Umbilical cord (tissue), 2 donors: ENCODE measurements at places on chromosomes 7 and 10. TPM values are rescaled to one million over a fixed set of nuclear protein-coding genes. Genes with fewer than 3 reads are reported as not detected.
A peak's percentile ranks its signal among the peaks of the same experiment; 100 is the strongest.

The HTR7 gene
- 6.0 TPM for total RNA-seq

- no peak for DNase-seq
Measured at GRCh38 chr7:85021101-85021704, 165.7 kb downstream of the SEMA3D start.

DNA sequence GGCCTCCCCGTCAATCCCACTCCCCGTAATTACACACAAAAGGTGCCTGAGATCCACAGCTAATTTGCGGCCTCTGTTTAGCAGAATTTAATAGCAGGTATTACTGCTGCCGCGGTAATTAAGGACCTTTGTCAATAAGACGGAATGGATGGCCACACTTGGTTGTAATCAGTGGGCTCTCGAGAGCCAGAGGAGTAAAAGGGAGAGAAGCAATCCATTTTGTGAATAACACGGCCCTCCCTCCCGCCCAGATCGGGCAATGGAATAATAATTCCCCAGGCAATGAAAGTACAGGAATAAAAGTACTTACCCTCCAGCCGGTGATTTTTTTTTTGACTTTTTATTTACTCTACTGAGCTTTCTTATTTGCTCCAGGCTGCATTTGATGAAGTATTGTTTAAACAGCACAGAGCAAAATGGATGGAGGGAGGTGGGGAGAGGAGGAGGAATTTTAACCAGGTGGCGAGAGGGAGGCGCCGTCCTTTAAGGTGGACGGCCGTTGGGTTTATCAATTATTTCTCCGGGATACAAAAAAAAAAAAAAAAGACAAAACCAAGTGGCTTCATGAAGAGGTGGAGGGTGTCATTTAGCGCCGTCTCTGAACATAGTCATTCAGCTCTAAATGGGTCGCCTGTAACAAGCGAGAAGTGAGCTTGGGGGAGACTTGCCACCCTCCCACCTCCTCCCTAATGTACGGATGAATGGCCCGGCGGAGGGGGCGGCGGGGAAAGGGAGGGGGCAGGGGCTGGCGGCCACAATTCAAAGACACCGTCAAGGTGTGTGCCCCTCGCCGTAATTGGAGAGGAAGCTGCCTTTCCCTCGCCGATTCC lies 120.3 kb downstream of the BUB3 start:
- no peak for DNase-seq

GRCh38 chr10:75431180-75432111 lies at the start of gene LRMDA:
LRMDA (plus strand) TSS chr10:75431624.
- DNase-seq = peak; percentile 39

DNA sequence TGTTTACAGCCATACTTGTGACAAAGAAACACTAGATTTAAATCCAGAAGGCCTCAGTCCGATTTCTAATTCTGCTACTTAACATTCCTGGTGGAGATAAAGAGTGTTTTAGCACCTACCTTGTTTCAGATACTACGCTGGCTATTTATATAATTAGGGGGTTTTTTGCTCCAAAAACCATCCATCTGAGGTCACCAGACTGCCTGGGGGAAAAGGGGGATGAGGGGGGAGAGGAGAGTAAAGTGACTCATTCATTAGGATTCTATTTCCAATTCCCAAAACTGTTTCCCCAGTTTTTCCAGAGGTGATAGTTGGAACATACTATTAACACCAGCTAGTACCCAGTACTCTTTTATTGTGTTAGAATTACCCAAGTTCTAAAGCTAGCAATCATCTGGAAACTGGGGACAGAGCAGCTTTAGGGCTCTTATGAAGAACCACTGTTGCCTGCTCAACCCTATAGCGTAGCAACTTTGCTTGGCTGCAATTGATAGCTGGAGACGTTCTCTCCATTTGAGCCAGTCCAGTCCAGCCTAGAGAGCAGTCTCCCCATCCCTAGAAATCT lies 6.6 kb downstream of the GCC1 start:
- no peak for DNase-seq

DNA sequence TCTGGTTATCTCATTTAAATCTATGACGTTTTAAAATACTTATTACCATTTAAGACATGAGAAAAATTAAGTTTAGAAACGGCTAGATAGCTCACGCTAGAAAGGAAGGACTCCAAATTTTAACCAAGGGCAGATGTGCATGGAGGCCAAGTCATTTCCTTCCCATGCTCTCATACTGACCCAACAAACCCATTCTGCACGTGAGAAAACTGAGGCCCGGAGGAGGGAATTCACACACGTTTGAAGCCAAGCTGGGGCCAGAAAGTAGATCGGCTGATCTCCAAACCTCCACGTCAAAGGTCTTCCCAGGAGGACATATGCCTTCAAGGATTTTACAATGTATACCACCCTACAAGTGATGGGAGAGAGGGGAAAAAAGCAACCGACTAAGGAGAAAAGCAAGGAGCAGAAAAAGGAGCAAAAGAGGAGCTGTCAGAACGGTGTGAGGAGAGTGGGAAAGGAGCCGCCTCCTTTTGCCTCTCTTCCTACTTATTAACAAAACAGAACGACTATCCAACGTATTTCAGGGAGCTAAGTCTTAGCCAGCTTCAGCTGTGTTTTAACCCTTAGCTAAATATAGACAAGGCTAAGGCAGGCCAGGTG lies 645 bp upstream of the SIRT1 start:
- DNase-seq = no peak

The PIP4K2A gene
- total RNA-seq = 35.9 TPM

GRCh38 chr10:52568309-52568708 lies 204.3 kb downstream of the MBL2 start:
- DNase-seq = no peak

GRCh38 chr10:49207113-49207512 lies 18.9 kb upstream of the TMEM273 start:
- no peak for DNase-seq

DNA sequence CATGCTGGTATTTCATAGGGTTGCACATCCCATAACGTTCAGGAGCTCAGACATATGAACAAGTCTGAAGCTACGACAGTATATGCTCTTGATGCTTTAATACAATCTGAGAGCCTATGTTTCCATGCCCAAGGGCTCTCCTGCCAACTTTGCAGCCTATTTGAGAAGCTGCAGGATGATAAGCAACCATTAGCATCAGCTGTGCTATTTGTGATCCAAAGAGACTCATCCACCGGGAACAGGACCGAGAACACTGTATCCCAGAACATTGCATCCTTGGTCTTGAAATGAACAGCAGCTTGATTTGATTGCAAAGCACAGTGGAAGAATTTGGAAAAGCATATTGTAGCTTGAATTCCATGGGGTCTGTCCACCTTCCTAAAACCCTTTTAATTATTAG lies 156.2 kb upstream of the PTER start:
- DNase-seq = no peak

- no peak for DNase-seq
Measured at GRCh38 chr7:22549667-22550513, 49.9 kb upstream of the STEAP1B start.

DNA sequence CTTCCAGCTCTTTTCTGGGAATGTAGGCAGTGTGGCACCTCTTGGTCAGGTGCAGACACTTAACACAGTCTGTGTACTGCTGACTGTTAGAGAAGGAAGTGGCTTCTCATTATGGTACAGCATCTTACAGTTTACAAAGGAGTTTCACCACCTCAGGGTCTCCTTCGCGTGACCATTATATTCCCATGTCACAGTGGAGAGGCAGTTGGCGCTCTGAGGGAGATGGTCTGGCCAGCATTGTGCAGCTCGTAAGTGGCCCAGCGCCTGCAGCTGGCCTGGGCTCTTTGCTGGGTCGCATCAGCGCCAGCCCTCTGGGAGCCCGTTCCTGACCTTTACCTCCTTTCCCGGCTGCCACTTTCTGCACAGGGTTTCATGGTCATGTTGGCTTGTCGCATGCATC lies 15.4 kb downstream of the TSPAN15 start:
- DNase-seq = no peak

GRCh38 chr7:73774923-73775322 lies 4.9 kb upstream of the CLDN3 start:
- DNase-seq = no peak

DNA sequence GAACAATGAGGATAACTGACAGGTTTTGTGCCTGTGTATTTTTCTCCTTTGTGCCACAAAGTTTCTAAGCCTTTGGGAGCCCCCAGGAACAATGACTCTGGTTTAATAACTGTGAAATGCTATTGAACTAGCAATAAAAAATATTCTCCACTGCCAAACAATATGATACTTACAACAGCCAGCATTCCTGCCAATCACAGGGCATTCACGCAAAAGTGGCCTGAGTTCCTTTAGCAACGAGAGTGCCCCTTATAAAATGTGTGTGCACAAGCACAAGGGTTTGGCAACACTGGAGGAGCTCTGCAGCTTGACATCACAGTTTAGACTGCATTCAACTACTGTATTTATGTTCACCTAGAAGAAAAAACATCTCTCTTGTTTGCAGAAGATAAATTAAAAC lies 412.9 kb upstream of the NFE2L3 start:
- no peak for DNase-seq

GRCh38 chr7:120733143-120733542 lies 124.8 kb downstream of the TSPAN12 start:
- DNase-seq = no peak

- DNase-seq = peak; percentile 36
Measured at GRCh38 chr7:94739180-94739579, 83.2 kb upstream of the SGCE start.

GRCh38 chr7:27709137-27710075 lies 30.6 kb upstream of the TAX1BP1 start:
- peak; percentile 76 for DNase-seq

The TSPAN12 gene
- total RNA-seq = 6.7 TPM

The PPP1R17 gene
- 0.96 TPM for total RNA-seq

DNA sequence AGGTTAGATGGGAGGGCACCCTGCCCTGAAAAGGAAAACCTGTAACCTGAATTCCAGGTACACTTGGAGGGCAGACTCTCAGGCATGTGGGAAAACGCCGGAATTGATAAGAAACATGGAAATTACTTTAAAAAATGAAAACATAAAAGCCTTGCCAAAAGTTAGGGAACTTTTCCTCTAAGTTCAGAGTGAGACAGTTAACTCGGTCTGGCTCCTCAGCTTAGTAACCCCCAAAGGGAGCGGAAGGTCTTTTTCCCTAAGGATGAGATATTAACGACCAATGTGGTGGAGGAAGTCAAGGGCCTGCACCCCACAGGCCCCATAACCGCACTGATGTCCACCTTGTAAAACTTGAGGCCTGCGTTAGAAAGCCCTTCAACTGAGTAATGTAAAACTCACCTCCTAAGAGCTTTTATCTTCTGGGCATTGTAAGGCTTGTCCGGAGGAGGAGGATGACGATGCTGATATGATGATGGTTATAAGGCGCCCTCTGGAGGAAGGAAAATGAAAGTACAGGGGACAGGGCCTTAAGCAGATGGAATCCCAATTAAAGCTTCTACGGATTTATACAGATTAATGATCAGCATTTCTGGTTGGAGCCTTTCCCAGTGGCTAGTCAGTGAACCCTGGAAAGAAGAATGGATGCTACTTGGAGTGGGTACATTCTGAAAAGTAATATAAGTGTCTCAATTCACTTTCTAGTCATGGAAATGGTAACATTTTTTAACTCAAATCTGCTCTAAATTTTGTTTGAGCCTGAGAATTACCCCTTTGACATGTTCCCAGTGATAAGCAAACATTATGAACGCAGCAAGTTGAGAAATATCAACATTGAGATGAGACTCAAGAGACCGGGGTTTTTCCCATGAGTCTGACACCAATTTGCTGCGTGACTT lies 694 bp downstream of the COL1A2 start:
- peak; percentile 88 for DNase-seq

- no peak for DNase-seq
Measured at GRCh38 chr7:97014145-97014750, 8.9 kb downstream of the DLX6 start.

DNA sequence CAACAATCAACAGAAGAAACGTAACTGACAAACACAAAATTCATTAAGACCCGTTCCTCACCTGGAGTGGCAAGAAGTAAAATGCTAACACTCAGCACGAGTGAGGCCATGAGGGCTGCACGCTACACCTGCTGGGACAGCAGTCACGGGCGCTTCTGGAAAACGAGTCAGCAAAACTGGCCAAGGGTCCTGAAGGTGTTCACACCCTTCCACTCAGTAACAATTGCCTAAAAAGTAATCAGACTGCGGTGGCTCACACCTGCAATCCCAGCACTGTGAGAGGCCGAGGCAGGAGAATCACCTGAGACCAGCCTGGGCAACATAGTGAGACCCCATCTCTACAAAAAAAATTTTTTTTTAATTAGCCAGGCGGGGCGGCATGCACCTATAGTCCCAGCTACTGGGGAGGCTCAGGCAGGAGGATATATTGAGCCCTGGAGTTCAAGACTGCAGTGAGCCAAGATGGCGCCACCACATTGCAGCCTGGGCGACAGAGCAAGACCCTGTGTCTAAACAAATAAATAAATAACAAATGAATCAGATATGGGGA lies 199.1 kb downstream of the MAD1L1 start:
- DNase-seq = no peak

DNA sequence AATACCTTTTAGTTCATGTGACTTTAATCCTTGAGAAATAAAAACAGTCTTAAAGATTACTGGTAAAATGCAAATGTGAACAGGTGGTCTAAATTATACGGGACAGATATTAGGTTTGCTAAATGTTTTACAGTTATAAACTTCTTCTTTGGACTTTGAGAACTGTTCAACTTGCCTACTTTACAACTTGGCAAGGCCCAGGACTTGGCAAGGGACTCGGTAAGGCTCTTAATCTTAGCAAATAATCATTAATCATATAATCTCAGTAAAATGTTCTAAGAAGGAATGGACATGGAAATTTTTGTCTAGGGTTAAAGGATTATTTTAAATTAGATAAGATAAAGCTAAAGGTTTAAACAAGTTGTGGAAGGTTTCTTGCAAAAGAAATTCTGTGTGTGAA lies 4.8 kb upstream of the UBE2D4 start:
- no peak for DNase-seq

DNA sequence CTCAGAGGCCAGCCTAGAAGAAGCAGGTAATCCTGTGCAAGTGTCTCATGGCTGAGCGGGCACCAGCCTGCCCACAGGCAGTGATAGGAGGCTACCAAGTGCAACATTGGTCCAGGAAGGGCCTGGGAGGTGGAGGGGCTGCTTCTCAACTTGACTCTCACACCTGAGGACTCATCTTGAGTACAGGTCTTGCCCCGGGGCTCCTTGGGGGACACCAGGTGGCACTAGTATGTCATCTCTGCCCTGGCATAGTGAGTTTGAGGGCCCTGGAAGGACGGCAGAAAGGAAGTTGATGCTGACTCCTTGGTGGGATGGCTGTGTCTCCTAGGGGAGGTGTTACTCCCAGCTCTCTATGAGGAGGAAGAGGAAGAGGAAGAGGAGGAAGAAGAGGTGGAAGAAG lies 2.3 kb downstream of the CCDC136 start:
- no peak for DNase-seq

The SEC61G gene
- 341 TPM for total RNA-seq
